Inflammatory macrophage (primary cell): ENCODE measurements at places on chromosomes 12 and 14.
A peak's percentile ranks its signal among the peaks of the same experiment; 100 is the strongest.

DNA sequence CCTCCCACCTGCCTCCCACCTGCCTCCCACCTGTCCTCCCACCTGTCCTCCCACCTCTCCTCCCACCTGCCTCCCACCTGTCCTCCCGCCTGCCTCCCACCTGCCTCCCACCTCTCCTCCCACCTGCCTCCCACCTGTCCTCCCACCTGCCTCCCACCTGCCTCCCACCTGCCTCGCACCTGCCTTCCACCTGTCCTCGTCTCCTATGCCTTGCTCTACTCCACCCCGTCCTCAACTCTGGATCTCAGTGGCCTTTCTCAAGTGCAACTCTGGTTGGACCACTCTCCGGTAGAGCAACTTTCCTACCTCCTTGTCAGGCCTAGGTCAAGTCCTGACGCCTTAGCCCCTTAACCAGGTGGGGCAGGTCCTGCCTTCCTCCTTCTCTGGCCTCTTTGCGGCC, 29.3 kb upstream of the PEX5 start:
- DNase-seq: no peak

- DNase-seq: no peak
These were observed 2.3 kb upstream of the AGAP2 start for GRCh38 chr12:57740656-57741412.

- DNase-seq: no peak
These were observed 34.9 kb downstream of the PLEKHD1 start for GRCh38 chr14:69519204-69520100.

- DNase-seq: no peak
These were observed 34.7 kb downstream of the CDC42BPB start for GRCh38 chr14:103022685-103023044.

- DNase-seq: no peak
These were observed 469.8 kb downstream of the BCAT1 start for GRCh38 chr12:24479131-24479530.

GRCh38 chr12:92745856-92746550, 43.2 kb downstream of the PLEKHG7 start:
- no peak for DNase-seq

DNA sequence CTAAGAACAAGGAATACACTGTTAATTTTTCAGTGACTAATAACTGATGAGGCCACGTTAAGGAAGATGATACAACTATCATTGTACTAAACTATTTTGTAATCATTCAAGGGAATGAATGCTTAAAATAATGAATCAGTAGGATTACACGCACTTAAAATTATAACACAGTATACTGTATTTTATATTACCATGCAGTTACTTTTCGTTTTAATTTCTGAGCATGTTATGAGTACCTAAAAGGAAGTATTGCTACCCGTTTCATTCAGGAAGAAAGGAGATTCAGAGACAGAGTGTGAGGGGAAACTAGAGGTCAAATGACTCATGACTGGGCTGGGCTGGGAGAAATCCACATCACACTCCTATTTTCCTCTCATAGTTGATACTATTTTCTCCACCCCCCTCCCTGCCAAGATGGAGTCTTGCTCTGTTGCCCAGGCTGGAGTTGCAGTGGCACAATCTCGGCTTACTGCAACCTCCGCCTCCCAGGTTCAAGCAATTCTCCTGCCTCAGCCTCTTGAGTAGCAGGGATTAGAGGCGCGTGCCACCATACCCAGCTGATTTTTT, 202.0 kb downstream of the PPM1H start:
- peak; percentile 34 for DNase-seq

DNA sequence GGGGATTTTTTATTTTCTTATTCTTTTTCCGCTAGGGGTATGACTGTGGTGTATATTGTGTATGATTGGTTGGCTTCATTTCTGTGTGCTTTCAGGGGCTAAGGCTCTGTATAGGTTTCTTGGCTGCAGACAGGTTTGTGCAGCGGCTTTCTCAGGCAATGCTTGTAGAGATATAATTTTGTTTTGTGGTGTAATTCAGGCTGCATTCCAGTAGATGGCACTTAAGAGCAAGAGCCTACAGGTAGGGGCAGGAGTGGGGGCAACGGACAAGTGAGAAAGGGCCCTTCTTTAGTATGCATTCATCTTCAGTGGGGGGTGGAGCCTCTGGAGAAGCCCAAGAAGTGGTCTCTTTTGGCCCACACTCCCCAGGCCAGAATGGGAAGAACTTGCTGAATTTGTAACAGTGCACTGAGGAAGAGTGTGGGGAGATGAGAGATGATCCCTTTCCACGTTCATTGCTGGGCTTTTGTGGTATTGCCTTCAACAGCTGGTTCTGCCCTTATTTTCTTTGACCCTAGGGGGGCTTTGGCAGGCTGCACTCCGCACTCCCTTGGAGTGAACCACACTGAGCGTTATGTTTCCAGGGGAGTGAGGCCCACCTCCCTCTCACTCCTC, 78.6 kb downstream of the IFNG-AS1 start:
- DNase-seq: no peak

GRCh38 chr14:67911562-67911961, 92.0 kb downstream of the RAD51B start:
- DNase-seq: no peak

GRCh38 chr12:75526655-75527511, 15.5 kb upstream of the KRR1 start:
- DNase-seq: peak; percentile 47

DNA sequence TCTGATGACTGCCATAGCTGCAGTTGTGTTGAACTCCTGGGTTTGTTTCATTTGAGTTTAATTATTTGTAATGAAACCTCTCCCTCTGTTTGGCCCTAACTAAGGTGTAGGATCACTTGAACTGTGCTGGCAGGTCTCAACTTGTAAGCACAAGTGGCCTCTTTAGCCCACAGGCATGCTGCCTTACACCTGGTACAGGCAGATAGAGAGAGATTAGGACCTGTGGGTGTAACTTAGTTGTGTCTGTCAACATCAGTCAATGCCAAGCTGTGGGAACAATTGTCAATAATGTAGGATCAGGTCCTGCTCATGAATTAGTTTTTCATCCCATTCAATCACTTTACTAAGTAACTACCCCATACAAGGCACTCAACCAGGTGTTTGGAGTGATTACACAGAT, 263.0 kb upstream of the G2E3 start:
- DNase-seq: no peak

DNA sequence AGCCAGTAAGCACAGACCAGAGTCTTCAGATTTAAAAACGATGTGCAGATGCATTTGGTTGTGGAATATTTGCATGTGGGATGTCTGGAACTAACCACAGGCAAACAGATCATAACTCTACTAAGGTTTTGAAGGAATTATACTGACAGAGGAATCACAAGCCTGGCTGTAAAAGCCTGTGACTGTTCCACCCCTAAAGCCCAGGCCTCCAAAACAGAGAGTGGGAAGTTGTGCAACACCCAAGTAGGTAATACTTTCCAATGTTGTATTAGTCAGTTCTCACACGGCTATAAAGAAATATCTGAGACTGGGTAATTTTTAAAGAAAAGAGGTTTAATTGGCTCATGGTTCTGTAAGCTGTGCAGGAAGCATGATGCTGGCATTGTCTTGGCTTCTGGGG, 68.1 kb upstream of the DCD start:
- DNase-seq: peak; percentile 72

- no peak for DNase-seq
These were observed 6.0 kb downstream of the B4GALNT1 start for GRCh38 chr12:57626921-57627445.

DNA sequence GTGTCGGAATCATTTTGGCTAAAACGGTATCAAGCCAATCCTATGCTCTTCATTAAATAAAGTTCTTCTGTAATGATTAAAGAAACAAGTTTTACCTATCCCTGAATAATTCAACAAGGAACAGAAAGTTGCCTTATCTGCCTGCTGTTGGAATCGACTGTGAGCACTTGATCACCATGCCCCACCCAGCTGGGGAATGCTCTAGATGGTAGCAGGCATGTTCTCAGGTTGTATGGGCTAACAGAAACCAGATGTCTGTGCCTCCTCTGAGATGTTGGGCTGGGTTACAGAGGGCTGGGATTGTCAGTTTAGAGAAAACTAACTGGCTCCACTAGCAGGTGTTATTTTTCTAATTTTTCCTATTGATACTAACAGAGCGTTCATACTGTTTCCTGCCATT, 28.9 kb downstream of the RTRAF start:
- DNase-seq: no peak

DNA sequence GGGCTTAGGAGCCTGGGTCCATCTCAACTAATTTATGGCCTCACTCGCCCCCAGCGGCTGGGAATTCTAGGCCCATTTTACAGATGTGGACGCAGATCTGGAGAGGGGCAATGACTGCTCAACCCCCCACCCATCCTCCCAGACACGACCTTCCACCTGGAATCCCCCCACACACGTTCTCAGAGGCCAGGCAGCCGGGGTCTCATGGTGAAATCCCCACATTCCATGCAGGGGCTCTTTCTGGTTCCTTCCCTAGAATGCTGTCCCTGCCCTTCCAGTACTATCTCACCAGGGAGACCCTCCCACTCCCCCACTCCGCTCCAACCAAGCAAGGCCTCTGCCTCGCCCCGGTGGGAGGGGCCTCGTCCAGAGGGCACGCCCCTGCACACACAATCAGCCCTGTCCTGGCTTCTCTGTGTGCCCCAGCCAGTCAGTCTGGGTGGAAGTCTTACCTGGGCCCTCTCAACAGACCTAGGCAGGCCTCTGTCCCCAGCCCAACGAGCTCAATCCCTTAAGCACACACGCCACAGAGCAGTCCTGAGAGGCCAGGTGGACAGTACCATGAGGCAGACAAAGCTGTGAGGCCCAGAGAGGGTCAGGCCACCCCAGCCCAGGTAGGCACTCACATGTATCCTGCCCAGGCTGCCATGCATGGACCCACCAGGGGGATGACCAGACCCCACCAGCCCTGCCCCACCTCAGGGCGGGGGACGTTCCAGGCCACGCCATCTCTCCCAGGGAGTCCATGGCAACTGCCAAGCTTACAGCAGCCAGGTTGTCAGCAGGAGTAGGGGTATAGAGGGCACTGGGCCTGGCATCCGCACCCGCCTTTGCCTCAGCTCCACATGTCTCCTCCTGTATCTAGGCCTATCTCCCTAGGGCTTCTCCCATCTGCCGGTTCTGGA, 1.3 kb upstream of the ANKRD9 start:
- DNase-seq: no peak

GRCh38 chr14:99928963-99929362, 135.8 kb downstream of the EML1 start:
- no peak for DNase-seq

DNA sequence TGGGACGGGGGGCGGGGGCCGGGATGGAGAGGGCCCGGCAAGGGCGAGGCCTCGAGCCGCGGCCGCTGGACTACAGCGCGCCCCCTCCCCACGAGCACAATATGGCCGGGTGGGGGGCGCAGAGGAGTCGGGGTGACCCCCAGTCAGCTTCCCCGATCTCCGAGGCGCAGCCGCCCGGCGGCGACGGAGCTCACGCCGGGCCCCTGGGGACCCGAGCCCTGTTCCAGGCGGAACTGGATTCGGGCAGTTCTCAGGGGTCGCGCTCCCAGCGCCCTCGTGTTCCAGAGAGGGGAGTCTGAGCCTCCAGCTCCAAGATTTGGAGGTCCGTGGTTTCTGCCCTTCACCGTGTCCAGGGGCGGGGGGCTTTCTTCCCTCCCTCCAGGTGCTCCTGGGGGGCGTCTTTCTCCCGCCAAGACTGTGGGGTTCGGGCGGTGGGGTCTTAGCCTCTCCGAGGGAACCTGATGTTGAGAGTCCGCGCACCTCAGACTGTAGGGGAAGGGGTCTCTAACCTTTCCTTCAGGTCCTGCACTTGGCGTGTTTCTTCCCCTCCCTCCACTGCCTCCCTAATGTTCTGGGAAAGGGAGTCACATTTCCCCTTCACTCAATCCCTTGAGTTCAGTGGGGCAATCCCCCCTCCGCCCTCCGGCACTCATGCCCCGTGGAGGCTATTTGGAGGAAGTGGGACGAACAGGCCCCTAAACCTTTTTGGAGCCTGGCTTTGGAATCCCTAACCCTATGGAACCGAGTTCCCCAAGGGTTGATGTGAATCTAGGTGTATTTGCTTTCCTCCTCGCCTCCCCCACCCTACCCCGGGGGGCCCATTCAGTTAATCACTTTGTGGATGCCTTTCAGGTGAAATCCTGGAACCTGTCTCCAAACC, 584 bp downstream of the ACVR1B start:
- peak; percentile 48 for DNase-seq

- no peak for DNase-seq
These were observed 1035.5 kb downstream of the FSCB start for GRCh38 chr14:43471595-43471994.

DNA sequence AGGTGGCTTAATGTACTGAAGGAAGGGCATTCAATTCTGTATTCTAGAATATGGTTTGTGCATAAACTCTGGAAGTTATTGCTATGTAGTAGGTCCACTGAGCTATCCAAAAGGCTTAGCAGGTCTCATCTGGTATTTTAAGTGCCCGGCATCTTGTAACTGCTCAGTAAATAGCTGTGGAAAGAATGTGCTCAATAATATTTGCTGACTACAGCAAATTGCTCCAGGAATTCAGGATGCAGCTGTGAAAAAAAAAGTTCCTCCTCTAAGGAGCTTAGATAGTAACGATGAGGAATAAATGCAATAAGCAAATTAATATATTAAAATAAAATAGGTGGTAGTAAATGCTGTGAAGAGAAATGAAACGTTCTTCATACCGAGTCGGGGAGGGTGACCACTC, 857.1 kb downstream of the AACS start:
- no peak for DNase-seq

- no peak for DNase-seq
These were observed 172.7 kb upstream of the GSC start for GRCh38 chr14:94942601-94943000.

GRCh38 chr12:53230108-53230845, 1.7 kb downstream of the RARG start:
- no peak for DNase-seq

GRCh38 chr14:71361336-71361735, 454.1 kb downstream of the PCNX1 start:
- DNase-seq: peak; percentile 33

DNA sequence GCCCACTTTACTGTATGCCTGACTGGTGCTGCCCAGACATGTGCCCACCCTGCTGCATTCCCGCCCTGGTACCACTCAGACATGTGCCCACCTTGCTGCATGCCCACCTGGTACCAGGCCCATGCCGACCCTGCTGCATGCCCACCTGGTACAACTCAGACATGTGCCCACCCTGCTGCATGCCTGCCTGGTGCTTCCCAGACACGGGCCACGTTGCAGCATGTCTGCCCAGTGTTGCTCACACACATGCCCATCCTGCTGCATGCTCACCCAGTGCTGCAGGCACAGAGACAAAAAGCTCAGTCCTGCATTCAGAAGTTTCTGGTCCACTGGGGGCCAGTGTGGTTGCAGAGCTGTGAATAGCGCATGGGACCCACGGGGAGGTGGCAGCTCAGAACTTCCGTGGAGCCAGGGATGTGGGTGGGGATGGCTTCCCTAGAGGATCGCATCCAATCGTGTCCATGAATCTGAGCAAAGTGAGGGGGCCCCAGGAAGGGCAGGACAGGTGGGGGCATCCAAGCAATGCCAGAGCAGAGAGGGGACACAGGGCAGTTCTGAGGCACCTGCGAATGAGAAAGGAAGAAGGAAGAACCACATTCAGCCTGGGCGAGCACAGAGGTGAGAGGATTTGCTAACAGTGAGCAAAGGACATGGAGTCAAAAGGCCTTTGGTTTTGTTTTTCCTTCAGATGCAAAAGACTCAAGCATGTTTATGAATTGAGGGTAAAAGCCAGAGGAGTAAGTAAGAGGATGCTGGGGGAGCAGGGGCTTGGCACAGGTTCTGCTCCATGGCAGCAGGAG, 175.9 kb upstream of the C14orf180 start:
- no peak for DNase-seq
